ENCODE measurements at places on chromosomes 5 and 9.
A peak's percentile ranks its signal among the peaks of the same experiment; 100 is the strongest.

- DNase-seq: no peak
These were observed 62.9 kb downstream of the MLLT3 start for GRCh38 chr9:20559231-20559890.

- no peak for DNase-seq
These were observed 13.6 kb downstream of the PTPDC1 start for GRCh38 chr9:94097788-94098414.

DNA sequence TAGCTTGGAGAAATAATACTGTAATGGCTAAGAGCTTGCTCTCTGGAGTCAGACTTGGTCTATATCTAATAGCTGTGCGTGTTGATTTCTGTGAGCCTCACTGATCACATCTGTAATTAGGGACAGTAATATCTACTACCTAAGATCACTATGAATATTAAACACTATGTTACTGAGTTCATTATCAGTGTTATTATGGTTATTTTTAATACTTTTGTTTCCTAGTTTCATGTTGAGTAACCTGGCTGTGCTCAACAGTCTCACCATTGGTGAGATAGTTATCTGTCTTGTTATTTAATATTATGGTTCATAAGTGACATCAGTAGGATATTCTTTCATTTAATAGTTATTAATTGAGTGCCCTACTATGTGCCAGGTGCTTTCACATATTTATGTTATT is 22.4 kb upstream of the CAVIN4 start:
- DNase-seq: peak; percentile 17

GRCh38 chr5:127562252-127562651 is 44.8 kb downstream of the PRRC1 start:
- peak; percentile 26 for DNase-seq

GRCh38 chr9:2023532-2023931 is 8.4 kb downstream of the SMARCA2 start:
- DNase-seq: no peak

DNA sequence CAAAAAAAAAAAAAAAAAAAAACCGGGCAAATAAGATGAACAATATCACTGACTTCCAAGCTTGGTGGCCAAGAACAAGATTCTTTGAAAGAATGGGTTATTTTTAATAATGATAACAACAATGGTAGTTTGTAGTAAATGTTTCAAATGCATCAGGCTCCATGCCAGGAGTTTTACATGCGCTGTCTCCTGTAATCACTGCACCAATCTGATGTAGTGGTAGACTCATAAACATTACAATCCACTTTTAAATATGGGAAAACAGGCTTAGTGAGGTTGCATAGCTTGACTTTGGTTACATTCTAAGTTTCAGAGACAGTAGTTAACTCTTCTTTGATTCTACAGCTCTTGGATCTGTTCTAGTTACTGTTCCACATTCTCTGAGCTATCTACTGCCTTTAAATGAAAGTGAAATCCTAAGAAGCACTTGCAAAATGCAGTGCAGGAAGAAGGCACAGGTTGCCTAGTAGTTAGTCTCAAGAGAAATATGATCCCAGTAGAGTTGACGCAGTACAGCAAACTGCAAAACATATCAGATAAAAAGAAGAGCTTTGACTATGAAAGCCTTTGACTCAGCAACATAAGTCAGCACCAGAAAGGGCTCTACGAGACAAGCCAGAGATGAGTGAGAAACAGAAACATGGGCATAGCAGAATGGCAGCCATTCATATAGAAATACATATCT is 62.1 kb downstream of the PDE4D start:
- peak; percentile 30 for DNase-seq

GRCh38 chr9:129021091-129021490 is 7.0 kb downstream of the SH3GLB2 start:
- DNase-seq: peak; percentile 83

DNA sequence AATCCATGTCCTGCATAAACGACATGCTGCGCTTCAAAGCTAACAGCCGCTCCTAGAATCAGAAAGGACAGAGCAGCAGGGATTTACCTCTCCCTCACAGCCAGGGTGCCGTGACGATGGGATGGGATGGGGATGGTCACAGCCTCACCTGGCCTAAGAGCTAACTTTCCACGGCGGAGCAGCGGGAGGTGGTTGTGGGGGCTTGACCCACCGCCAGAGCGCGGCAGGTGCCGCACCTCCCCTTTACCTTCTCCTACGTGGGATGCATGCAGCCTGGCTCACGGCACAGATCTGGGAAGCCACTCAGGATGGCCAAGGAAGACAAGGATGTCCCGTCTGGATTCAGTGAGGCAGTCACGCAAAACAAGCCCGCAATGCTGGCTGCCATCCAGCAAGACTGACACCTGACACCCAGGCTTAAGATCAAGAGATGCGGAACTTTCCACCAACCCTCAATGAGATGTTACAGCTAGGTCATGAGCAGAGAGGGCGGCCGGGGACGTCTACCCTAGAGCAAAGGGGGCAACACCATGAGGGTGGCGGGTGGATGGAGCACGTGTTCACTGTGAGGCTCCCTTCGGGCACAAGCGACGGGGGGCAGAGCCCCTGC is 5.8 kb downstream of the BRD9 start:
- no peak for DNase-seq

Measured in GM12865 (cell line).